Fibroblast of upper back skin (primary cell): ENCODE measurements at places on chromosomes 3 and 15.

- no peak for DNase-seq
Observed at GRCh38 chr3:8052659-8053058, 449.0 kb upstream of the LMCD1 start.

DNA sequence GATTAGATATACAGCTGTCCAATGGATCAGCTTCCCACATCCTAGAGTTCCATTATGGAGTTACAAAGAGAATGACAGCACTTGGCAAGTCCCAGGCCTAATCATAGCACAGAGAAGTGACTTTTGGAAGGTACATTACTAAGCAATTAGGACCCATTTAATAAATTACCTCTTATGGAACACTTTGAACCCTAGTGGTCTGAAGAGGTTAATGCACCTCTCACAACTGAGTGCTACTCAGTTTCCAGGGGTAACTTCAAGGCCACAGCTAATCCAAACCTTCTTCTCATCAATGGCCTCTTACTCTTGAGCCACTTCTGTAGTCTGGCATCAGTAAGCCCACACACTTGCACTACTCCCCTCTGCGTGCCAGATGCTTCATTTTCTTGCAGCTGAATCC lies 34.9 kb upstream of the MEIS2 start:
- DNase-seq: no peak

DNA sequence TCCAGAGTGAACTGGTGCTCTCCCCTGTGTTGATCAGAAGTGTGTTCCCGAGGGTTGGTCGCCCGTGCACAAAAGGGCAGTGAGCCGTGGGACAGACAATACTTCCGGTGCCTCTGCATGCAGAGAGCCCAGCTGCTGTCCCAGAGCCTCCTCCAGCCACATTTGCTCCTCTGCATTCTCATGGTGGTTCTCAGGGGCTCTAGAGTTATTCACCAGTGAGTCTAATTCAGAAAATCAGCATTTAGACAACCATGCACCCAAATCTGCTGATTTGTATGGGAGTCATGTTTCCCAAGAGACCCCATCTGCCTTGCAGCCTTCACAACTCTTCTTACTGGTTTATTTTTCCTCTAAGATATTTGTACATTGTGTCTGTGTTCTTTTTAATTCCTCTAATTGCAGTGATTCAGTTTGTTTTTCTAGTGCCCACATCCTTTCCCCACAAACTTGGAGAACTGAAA lies 107.0 kb upstream of the SPRED1 start:
- DNase-seq: no peak

DNA sequence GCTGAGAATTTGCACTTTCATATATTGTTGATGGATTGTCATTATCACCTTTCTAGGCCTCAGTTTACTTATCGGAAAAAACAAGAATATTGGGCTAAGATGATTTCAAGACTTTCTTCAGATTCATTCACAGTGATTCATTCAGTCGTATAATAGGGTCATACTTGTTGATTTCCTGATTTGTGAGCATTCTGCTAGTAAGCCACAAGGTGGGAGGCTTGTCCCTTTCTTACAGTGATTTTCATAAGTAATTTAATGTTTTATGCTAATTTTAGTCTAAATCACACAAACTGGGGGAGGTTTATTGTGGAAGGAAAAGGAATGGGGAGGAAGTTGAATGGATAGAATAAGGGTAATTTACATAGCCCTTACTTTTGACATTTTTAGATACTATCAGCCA lies 126.8 kb upstream of the GOLGA6L4 start:
- peak; percentile 6 for DNase-seq

- no peak for DNase-seq
Observed at GRCh38 chr3:192920411-192920810, 2.8 kb upstream of the MB21D2 start.

GRCh38 chr3:186198442-186198841 lies 89.6 kb upstream of the ETV5 start:
- DNase-seq: no peak

GRCh38 chr3:20905210-20905805 lies 719.3 kb upstream of the SGO1 start:
- peak; percentile 6 for DNase-seq

DNA sequence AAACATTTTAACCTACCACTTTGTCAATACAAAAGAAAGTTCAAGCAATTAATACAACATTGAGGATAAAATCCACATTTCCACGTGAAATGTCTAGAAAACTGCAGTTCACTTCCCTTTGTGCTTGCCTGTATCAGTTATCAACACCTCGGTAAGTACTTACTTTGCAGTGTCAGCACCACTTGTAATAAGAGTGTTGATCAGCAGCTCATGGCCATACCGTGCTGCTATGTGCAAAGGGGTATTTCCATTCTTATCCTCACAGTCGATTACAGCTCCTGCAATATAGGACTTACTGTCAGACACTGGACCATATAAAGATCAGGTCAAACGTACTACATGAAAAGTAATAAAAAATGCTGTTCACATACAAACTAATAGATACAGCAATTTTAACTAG lies 84.4 kb downstream of the ANKRD28 start:
- DNase-seq: no peak

GRCh38 chr15:72192416-72192815 lies 5.2 kb downstream of the GRAMD2A start:
- no peak for DNase-seq

- no peak for DNase-seq
Observed at GRCh38 chr3:138913766-138914165, 33.2 kb downstream of the FOXL2 start.

GRCh38 chr3:141312354-141313092 lies 55.8 kb upstream of the ZBTB38 start:
- no peak for DNase-seq

DNA sequence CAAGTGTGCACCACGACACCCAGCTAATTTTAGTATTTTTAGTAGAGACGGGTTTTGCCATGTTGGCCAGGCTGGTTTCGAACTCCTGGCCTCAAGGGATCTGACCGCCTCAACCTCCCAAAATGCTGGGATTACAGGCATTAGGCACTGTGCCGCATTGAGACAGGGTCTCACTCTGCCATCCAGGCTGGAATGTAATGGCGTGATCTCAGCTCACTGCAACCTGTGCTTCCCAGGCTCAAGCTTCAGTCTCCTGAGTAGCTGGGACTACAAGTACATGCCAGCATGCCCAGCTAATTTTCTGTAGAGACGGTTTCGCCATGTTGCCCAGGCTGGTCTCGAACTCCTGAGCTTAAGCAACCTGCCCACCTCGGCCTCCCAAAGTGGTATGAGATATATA lies 51.6 kb downstream of the ACAD9 start:
- no peak for DNase-seq

DNA sequence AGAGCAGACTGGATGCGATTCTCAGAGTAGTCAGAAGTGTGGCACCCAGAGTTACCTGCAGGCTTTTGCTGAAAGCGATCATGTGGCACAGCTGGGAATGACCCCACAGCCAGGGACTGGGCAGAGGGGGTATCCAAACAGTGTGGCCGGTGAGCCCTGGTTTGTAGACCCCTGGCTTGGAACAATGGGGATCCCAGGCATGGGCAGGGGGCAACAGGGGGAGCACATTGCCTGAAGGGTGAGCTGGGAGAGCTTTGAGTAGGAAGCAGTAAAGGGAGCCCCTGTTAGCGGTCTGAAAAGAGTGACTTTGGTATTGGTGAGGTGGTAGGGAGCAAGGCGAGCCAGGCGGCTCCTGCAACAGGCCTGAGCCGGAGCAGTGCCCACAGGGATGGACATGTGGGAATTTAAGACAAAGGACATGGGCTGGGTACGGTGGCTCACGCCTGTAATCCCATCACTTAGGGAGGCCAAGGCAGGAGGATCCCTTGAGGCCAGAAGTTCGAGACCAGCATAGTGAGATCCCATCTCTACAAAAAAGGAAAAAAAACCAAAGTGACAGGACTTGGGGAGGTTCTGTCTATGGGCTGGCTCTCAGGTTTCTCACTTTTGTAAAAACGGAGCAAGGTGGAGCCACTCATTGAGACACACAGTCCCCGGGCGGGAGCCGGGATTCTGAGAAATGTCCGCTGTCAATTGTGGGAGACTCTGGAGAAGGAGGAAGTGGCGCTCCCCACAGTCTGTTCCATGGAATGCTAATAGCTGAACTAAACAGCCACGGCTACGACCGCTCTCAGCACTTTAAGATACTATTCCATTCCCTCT lies 223.8 kb upstream of the LYSMD4 start:
- DNase-seq: no peak

- DNase-seq: no peak
Observed at GRCh38 chr3:66380200-66380932, 120.5 kb downstream of the LRIG1 start.

DNA sequence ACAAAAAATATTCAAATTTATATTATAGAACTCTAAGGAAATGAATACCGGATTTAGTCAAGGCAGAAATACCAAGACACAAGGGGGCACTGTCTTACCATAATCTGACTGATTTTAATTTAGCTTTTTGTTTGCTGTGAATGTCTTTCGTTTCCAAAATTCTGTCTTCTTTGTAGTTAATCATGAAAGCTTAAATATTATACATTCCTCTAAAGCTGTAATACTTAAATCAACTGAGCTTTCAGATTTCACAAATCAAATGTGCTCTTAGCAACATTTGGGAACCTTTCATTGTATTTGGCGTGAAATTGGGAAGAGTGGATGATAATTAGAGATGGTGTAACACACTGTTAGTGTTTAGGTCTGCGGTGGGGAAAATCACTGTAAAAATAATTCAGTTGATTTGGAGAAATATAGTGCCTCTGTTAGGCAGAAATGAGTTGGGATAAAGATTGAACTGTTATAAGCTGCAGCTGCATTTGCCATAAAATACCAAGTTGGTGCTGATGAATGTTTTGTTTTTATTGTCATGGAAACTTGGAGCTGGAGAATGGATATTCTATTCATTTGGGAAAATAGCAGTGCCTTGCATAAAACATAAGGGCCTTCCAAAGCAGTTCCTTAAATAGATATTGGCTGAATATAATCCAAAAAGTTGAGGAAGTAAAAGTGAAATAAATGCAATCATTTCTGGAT lies 228.2 kb downstream of the TCF12 start:
- DNase-seq: peak; percentile 70
